GM12891 (cell line): ENCODE measurements at places on chromosomes 6 and 20.

DNA sequence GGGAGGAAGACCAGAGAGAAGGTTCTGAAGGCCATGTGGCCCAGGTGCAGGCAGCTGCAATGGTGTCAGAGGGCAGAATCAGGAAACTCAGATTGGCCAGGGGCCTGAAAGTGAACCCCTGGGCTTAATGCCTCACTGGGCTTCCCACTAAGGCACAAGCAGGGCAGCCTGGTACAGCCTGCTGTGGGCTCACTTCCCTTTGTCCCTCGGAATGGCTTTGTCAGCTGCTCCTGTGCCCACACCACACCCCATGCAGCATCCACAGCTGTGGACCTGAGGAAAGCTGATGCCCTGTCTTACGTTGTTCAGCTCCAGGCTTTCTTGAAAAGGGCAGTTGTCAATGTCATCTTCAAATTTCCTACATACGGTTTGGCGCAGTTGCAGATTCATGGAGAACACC lies 2.4 kb downstream of the CST9 start:
- no peak for DNase-seq

DNA sequence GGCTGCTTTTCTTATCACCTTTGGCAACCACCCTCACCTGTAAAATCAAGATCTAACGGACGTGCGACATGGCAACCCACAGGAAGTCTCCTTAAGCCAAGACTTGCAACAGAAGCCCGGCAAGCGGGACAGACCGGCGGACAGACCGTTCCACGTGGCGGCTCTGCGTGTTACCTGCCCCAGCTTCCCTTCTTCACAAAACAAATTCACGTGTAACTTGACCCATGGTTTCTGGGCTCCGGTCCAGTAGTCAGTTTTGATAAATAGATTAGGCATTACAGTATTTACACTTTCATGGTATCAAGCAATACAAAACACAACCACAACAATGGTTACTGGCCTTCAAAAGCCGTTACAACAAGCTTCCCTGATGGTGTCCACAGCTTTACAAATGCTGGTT lies 133.8 kb downstream of the PRND start:
- no peak for DNase-seq

DNA sequence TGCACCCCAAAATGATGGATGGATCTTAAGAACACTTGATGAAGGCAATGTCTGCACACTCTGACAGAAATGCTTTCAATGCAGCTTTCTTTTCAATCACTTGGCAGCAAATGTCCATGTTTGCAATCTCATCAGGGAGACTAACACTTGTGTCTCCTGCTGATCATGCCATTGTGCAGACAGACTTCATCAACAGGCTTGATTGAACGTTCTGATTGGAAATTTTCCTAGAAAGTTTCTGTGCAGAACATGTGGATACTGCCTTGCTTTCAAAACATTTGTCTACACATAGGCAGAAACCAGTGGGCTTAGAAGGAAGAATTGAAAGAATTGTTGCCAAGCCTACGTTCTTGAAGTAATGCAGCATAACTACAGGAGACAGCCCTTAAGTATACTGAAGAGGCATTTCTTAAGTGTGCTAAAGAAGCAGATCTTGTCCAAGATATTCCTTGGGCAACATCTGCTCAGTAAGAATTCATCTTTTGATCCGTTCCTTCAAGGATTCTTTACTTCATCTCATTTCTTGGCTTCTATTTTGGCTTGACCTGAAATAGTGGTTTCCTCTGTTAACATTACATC lies 120.4 kb upstream of the PLCB4 start:
- no peak for DNase-seq

GRCh38 chr6:169807229-169807628 lies 55.8 kb downstream of the ERMARD start:
- no peak for DNase-seq

DNA sequence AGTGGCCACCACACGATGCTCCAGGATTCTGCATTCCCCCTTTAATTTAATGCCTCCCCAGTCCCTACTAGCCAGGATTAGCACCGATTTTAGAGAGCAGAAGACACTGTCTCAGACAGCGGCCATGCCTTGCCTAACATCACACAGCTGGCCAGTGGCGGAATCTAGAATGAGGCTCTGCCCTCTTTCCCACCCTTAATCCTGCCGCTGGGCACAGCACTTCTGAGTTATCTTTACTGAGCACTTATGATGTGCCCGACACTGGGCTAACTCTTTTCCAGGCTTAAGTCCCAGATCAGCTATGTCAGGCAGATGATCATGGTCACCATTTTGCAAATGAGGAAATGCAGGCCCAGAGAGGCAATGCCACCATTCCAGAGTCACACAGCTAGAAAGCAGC lies 5.6 kb upstream of the BPIFA2 start:
- no peak for DNase-seq

GRCh38 chr6:150001295-150002008 lies 23.9 kb downstream of the RAET1L start:
- DNase-seq, result no peak

GRCh38 chr20:24506146-24506545 lies 36.7 kb downstream of the SYNDIG1 start:
- DNase-seq, result no peak

- DNase-seq, result no peak
These were observed 108.6 kb upstream of the CITED2 start for GRCh38 chr6:139483079-139483478.

DNA sequence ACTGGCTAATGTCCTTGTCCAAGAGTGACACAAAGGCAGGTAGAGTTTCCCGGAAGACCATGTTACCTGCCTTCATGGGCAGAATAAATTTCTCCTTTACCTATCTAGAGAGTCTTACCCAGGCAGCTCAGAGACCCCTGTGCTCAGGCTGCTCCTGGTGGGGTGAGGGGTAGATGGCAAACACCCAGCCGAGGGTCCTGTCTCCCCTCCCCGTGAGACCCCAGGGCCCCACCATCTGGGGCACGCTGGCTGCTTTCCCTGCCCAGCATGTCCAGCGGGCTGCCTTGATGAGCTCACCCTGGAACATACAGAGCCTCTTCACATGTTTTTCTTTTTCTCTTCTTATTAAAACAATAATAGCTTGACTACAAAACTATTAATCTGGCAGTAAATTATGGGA lies 116.5 kb downstream of the EDN3 start:
- no peak for DNase-seq

DNA sequence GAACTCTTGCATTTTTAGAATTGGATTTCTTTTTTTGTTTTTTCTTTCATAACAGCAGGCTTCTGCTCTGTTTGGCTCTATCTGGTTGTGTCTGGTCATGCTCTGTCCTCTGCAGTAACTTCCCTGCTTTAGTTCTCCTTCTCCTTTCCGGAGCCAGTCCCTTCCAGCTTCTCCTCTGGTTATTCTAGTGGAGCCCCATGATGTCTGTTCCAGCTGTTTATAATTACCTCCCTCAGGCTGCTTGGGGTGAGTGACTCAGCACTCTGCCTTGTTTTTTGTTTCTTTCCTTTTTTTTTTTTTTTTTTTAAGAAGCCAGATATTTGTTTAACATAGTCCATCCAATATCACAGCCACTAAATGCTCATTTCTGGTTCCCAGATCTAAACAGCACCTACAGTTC lies 409.6 kb downstream of the MAFB start:
- no peak for DNase-seq

- DNase-seq, result no peak
These were observed 2.7 kb downstream of the DEFB112 start for GRCh38 chr6:50047026-50047425.

DNA sequence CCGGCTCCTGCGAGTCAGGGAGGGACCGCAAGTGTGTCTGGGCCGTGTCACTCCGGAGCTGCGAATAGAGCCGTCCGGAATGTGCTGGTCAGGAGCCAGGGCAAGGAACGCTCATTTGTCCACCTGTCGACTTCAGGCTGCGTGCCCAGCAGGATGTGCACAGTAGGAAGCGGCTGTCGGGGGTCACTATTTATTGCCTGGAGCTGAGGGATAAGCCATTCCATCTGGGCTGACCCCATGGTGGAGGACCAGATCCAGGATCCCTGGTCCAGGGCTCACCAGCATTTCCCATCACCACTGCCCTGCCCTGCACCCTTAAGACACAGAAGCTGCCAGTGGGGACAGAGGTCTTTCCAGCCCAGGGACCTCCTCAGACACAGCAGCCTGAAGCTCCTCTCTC lies 14.7 kb downstream of the NTSR1 start:
- no peak for DNase-seq

GRCh38 chr6:104240865-104241264 lies 618.9 kb downstream of the HACE1 start:
- DNase-seq, result no peak

- no peak for DNase-seq
These were observed 90.0 kb upstream of the IFNGR1 start for GRCh38 chr6:137309078-137309762.

DNA sequence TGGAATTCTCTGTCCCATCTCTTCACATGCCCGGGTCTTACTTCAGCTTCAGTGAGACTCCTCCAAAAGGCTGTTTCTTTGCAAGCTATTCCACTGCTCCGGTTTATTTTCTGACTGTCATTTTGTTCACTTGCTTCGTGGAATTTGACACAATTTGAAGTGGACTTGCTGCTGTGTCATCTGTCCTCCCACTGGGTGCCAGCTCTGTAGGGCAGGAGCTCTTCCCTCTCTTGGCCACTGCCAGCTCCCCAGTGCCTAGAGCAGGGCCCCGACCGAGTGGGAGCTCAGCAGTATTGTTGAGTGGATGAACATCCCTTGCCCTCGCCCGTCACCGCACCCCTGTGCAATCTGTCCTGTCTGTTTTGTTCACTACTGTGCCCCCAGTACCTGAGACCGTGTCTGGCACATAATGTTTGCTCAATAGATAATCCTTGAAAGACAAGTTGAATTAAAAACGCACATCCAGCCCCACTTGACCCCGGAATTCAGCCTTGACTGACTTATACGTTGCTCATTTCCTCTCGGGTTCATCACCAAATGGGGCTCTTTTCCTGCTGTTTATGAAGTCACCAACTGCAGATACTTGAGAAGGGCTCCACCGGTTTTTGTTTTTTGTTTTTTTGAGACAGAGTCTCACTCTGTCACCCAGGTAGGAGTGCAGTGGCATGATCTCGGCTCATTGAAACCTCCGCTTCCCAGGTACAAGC lies 170.3 kb upstream of the KCNG1 start:
- DNase-seq, result no peak

- no peak for DNase-seq
These were observed 1.1 kb downstream of the GJA10 start for GRCh38 chr6:89895276-89895874.

GRCh38 chr6:44078827-44079671 lies 48.2 kb downstream of the MRPL14 start:
- DNase-seq, result no peak

DNA sequence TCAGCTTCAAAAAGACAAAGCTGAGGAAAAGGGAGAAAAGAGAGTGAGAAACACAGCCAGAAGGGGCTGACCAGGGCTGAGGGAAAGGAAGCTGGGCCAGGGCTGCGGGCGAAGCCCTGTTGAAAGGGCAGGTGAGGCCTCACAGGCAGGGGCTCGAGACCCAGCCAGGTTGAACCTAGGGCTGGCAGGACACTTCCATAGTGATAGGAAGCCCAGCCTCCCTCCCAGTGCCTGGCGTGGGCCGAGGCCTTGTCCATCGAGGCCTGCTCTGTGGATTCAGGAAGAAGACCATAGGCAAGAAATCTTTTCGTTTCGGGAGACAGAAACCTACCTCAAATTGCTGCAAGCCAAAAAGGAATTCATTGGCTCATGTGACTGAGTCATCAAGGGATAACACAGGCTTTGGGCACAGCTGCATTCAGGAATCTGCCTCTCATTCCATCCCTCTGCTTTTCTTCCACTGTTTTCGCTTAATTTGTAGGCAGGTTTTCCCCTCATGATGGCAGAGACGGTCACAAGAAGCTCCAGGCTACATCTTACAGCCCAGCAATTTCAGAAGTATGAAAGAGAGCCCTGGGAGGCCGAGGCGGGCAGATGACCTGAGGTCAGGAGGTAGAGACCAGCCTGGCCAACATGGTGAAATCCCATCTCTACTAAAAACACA lies 311.1 kb upstream of the SULF2 start:
- DNase-seq, result no peak

DNA sequence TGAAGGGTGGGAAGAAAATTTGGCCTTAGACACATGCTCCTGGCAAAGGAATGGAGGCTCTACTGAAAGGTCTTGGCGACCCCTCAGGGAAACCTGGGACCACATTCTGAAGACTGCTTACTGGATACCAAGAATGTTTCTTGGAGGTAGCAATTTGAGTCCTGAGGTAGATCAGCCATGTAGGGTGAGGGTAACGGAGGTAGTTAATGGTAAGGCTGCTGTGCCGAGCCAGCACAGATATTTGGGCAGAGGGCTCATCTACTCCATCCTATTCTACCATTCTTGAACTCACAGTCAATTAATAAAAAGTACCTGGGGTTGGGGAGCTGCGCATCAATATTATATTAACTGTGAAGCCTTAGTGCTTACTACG lies 401 bp upstream of the PHF3 start:
- DNase-seq, result no peak

DNA sequence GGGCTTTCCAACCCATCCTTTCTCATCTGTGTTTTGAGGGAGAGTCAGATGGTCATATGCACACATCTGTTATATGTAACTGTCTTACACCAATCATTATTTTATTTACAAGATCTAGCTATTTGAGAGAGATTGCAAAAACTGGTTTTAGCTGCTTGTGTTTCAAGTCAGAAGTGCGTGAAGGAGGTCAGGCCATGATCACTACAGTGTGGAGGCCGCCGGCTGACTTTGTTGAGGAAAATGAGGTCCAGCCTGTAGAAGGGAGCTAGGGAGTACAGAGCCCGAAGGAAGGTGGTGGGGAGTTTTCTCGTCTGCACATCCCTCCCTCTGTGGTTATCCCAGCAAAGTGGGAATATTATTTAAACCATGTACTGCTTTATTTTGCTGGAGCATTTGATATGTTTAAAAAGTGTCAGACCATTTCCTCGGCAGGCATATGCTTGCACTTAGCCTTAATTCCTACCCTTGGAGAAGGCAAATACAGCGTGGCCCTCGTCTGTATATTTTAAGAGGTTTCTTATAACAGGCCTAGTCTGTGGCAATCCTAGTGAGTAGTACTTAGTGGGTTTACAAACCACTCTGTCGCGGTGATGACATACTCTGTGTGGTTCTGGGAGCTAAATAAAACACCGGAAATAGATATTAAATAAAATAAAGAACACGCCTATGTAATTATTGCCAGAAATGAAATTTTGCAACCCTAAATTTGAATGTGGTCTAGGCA lies 95.6 kb downstream of the UST start:
- DNase-seq, result no peak

- no peak for DNase-seq
These were observed 23.9 kb downstream of the MAP7 start for GRCh38 chr6:136526196-136526930.

DNA sequence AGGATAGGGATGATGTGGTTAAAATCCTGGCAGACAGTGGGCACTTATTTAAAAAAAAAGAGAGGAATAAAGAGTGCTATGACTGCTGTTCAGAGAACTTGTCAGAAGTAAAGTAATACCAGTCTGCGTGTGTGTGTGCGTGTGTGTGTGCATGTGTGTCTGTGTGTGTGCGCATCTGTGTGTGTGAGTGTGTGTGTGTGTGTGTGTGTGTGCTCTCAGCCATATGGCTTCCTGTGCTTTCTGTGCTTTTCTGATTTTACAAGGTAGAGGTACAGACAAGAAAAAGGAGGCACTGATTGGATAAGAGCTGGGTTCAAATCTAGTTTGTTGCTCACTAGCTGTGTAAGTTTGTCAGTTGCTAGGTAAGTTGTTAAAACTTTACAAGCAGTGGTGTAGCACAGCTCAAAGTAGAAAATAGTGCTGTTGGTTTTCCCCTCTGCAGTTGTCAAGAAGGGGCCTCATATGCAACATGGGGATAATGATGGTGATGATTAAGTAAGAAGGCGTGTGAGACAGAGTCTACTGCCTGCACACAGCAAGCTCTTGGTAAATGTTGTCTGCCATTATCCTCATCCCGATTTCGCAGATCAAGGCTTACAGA lies 155.3 kb upstream of the ZNF217 start:
- DNase-seq, result no peak

GRCh38 chr20:49278818-49279676 lies 1.2 kb upstream of the ZNFX1 start:
- no peak for DNase-seq
